ENCODE measurements at places on chromosomes 7 and 10.

DNA sequence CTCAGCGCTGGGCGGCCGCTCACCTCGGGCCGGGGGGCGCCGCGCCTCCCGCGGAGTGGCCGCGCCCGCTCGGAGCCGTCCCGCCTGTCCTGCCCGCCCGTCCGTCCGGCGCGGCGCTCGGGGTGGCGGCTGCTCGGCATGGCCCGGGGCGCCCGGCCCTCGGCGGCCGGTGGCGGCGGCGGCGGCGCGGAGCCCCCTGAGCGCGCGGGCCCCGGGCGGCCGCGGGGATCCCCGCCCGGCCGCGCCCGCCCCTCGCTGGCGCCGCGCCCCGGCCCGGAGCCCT is 338 bp downstream of the SDK1 start:
- peak overlapping the region; percentile 37 for H3K4me3 ChIP-seq
- H3K36me3 ChIP-seq: no peaks in the 10 kb centered on the region
- H3K27ac ChIP-seq: no peak overlapping the region
- DNase-seq: peak; percentile 79

GRCh38 chr7:98227939-98228338 is 16.7 kb downstream of the BHLHA15 start:
- no peak overlapping the region for H3K4me3 ChIP-seq
- no peak for DNase-seq
- H3K27me3 ChIP-seq: no peaks in the 10 kb centered on the region
- H3K36me3 ChIP-seq: peaks cover 98% of the 10 kb centered on the region

DNA sequence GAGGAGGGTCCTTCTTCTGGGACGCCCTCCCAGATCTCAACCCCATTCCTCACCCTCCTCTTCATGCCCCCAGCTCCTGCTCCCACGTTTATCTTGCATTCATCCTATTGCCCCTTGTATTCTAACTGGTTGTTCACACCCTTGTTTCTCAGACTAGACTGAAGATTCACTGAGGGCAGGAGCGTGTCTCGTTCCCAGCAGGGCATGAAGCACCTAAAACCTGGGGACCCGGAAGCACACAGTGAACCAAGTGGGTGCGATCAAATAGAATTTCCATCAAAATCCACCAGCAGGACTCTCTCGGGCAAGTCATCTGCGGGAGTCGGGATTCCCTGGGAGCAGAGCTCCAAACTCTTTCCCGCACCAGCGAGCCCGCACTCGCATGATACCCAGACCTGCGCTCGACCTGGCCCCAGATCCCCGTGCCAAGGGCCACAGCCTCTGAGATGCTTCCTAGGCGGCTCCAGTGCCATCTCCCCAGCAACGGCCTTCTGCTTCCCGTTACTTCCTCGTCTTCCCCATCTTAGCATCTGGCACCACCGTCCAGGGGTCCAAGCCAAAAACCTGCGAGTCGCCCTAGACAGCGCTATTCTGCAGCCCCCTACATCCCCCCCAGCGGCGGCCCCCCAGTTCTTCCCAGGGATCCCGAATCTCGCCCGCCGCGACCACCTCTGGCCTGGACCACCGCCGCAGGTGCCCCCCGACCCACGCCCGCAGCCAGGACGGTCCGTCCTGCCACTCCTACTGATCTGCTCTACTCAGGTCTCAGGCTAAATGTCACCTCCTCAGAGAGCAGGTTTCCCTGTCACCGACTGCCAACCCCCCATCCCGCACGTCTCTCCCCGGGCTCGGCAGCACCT is 6.1 kb upstream of the GBX1 start:
- H3K27me3 ChIP-seq: peaks cover 13% of the 10 kb centered on the region
- no peak overlapping the region for H3K27ac ChIP-seq
- no peak for DNase-seq
- H3K4me3 ChIP-seq: no peak overlapping the region

- no peak overlapping the region for H3K4me3 ChIP-seq
- H3K4me1 ChIP-seq: no peaks in the 10 kb centered on the region
- H3K36me3 ChIP-seq: no peaks in the 10 kb centered on the region
- DNase-seq: no peak
- no peaks in the 10 kb centered on the region for H3K27me3 ChIP-seq
- no peak overlapping the region for H3K27ac ChIP-seq
Measured at GRCh38 chr10:119296703-119297102, 89.3 kb downstream of the GRK5 start.

DNA sequence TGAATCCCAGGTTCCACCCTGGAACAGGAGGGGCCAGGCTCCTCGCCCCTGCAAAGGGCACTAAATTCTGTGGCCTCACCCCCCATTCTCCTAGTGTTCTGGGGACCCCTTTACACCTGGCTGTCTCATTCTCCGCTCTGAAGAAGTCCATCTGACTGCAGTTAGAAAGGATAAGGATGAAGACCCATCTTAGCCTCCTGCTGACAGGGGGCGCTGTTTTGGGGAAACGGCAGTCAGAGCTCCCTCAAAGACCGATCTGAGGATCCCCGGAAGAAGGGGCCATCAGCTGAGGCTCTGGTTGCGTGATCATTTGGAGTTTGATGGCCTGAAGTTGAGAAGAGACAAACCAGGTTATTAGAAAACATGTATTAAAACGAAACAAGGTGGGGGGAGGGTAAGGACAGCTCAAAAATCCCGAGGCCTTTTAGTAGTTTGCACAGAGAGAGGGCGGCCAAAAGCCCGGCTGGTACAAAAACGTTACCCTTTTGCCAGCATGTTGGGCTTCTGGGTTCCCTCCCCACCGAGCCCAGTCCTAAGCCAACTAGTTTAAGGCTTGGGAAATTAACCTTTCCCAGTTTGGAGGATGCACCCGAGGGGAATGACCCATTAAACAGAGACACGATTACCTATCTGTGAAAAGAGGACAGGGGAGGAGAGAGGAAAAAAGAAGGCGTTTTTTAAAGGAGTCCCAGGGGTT is 102.8 kb downstream of the CHN2 start:
- no peak overlapping the region for H3K27ac ChIP-seq
- H3K4me3 ChIP-seq: no peak overlapping the region
- no peaks in the 10 kb centered on the region for H3K4me1 ChIP-seq
- DNase-seq: no peak
- no peaks in the 10 kb centered on the region for H3K36me3 ChIP-seq

- H3K4me1 ChIP-seq: peaks cover 9% of the 10 kb centered on the region
- no peak overlapping the region for H3K4me3 ChIP-seq
- no peaks in the 10 kb centered on the region for H3K27me3 ChIP-seq
- no peak overlapping the region for H3K27ac ChIP-seq
- H3K36me3 ChIP-seq: no peaks in the 10 kb centered on the region
Measured at GRCh38 chr7:11213266-11213665, 239.6 kb downstream of the PHF14 start.

DNA sequence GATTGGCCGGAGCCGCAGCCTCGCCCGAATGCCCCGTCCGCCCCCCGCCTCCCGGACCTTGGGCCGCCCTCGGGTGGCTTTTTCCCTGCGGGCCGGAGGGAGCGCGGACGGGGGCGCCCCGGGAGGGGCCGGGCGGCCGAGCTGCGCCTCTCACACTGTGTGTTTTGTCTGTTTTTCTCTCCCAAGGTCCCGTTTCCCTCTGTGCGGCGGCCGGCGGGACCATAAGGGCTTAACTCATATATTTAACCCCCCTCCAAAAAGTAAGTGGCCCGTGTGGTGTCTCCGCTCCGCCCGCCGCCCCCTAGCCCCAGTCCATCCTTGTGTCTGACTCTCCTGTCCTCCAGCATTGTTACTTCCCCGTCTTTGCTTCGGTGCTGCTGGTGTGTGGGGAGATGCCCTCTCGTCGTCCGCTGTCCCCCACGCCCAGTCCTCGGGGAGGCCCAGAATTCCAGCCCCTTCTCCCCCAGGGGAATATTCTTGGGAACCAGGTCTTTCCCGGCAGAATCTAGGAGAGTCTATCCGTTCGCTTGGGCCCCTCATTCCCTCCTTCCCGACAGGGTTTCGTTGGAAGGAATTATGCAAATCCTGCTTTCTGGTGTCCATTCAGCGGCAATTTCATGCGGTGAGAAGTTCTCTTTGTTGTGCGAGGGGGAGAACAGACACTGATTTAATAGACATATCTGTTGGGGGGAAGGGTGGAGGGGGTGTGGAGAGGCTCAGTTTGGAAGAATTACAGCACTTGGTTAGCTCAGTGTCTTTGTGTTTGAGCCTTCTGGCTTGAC is 1.3 kb downstream of the LCOR start:
- H3K4me3 ChIP-seq: peak overlapping the region; percentile 72
- H3K27me3 ChIP-seq: no peaks in the 10 kb centered on the region
- H3K4me1 ChIP-seq: peaks cover 58% of the 10 kb centered on the region

DNA sequence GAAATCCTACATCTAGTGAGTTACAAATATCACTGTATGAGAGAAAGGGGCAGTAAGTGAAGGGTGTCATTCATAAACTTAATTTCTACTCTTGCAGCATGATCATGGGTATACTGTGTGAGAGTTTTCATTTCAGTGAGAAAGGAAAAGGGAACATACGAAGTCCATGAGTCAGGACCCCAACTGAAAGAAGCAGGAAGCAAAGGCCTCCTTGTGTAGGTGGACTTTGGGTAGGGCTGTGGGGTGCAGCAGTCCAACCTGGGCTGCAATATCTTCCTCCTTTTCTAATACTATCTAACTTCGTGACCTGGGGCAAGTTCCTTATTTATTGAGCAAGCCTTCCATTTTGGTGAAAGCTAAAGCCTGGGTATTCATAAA is 248.2 kb upstream of the TCF7L2 start:
- H3K36me3 ChIP-seq: no peaks in the 10 kb centered on the region
- H3K4me3 ChIP-seq: no peak overlapping the region
- no peak for DNase-seq
- H3K27ac ChIP-seq: no peak overlapping the region

- H3K27me3 ChIP-seq: no peaks in the 10 kb centered on the region
- DNase-seq: no peak
- H3K4me1 ChIP-seq: peaks cover 31% of the 10 kb centered on the region
- H3K4me3 ChIP-seq: no peak overlapping the region
- H3K36me3 ChIP-seq: no peaks in the 10 kb centered on the region
Measured at GRCh38 chr7:41880107-41880506, 177.2 kb upstream of the INHBA start.

DNA sequence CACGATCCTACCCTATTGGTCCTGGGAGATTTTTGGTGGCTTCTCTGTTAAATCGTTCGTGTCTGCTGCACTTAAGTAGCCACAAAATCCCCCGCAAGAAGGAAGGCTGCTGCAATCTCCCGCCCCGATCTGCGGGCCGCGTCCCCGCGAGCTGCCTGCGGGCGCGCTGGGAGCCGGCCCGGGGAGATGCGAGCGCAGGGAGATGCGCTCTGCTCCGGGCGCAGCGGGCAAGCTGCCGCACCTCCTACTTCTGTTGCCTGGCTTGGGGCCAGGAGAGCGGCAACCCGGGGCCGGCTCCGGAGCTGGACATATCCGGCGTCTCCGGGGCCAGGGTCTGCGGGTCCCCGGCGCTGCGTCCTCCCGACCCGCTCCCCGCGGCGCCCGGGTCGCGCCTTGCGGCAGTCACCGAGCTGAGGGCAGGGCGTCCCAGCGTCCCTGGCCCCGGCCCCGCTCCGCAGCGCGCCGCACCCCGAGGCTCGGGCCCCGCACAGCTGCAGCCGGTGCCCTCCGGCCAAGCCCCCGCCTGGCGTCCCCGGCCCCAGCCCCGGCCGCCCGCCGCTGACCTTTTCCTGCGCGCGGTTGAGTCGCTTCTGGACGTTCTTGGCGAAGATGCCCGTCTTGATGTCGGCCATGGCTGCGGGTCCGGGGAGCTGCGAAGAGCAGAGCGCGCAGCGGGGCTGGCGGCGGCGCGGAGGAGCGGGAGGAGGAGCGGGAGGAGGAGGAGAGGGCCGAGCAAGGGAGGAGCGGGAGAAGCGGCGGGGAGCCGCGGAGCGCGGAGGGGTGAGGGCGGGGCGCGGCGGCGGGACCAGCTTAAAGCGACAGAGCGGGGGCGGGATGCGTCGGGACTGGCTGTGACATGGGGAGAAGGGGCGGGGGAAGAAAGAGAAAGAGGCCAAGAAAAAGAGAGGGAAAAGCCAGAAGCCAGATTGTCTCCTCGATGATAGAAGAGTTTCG is at the start of gene AMPH:
Gene AMPH (minus strand): TSS at position 654 of the 954 bp plus-strand sequence. CDS start 22 bp downstream, at position 632.
- no peak within 1 kb of the TSS for H3K27ac ChIP-seq
- H3K4me3 ChIP-seq: peak within 1 kb of the TSS; percentile 21
- H3K27me3 ChIP-seq: peaks cover 72% of the 10 kb centered on the region
- peak; percentile 76 for DNase-seq
- no peaks in the 10 kb centered on the region for H3K4me1 ChIP-seq

- DNase-seq: no peak
- H3K4me1 ChIP-seq: peaks cover 5% of the 10 kb centered on the region
- H3K4me3 ChIP-seq: no peak overlapping the region
- H3K27me3 ChIP-seq: no peaks in the 10 kb centered on the region
- H3K27ac ChIP-seq: no peak overlapping the region
Measured at GRCh38 chr7:102170393-102170970, 116.2 kb upstream of the SH2B2 start.

GRCh38 chr7:158734861-158735260 is 30.3 kb upstream of the NCAPG2 start:
- H3K4me1 ChIP-seq: peaks cover 14% of the 10 kb centered on the region
- no peak overlapping the region for H3K27ac ChIP-seq
- H3K36me3 ChIP-seq: peaks cover 66% of the 10 kb centered on the region
- DNase-seq: no peak

GRCh38 chr7:18638594-18639452 is 143.3 kb downstream of the HDAC9 start:
- no peaks in the 10 kb centered on the region for H3K36me3 ChIP-seq
- DNase-seq: no peak
- H3K4me1 ChIP-seq: no peaks in the 10 kb centered on the region
- no peaks in the 10 kb centered on the region for H3K27me3 ChIP-seq
- H3K27ac ChIP-seq: peak overlapping the region; percentile 54

DNA sequence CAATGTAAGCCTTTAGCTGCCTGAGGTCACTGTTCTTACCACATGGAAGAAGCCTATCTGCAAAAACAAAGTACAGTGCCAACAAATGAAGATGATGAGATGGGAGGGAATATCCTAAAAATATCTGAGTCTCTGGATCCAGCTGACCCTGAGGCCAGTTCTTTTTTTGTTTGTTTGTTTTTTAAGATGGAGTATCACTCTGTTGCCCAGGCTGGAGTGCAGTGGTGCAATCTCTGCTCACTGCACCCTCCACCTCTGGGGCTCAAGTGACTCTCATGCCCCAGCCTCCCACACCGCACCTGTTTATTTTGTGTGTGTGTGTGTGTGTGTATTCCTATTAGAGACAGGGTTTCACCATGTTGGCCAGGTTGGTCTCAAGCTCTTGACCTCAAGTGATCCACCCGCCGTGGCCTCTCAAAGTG is 44.9 kb downstream of the HYCC1 start:
- H3K4me1 ChIP-seq: no peaks in the 10 kb centered on the region
- H3K36me3 ChIP-seq: peaks cover 18% of the 10 kb centered on the region
- H3K27ac ChIP-seq: no peak overlapping the region

GRCh38 chr10:68938117-68938516 is 17.9 kb upstream of the DDX21 start:
- no peaks in the 10 kb centered on the region for H3K36me3 ChIP-seq
- no peak for DNase-seq
- H3K4me3 ChIP-seq: no peak overlapping the region

DNA sequence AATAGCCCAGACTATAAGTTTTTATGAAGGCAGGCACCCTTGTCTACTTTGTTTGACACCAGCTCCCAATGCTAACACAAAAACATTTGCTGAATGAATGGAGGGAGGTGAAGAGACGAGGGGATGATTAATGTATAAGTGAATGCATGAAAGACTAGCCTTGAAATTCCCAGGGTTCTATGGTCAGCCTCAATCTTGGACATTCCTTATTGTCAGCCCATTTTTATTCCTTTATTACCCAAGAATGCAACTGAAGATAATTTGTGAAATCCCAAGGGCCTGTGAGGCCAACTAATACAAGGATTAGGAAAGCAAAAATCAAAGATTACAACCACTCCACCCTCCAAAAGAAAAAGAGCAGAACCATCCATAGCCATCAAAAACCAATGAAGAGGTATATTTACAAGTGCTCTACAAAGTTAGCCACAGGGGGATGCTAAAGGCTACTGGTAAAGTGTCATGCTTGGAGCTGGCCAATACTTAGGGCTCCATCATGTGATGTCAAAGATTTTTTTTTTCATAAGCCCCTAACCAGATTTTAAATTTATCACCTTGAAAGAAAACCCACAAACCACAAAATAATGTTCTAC is 40.0 kb upstream of the ASAH2 start:
- no peaks in the 10 kb centered on the region for H3K4me1 ChIP-seq
- no peak overlapping the region for H3K27ac ChIP-seq
- no peak for DNase-seq
- no peaks in the 10 kb centered on the region for H3K36me3 ChIP-seq
